ENCODE measurements at places on chromosomes 1 and 21.

DNA sequence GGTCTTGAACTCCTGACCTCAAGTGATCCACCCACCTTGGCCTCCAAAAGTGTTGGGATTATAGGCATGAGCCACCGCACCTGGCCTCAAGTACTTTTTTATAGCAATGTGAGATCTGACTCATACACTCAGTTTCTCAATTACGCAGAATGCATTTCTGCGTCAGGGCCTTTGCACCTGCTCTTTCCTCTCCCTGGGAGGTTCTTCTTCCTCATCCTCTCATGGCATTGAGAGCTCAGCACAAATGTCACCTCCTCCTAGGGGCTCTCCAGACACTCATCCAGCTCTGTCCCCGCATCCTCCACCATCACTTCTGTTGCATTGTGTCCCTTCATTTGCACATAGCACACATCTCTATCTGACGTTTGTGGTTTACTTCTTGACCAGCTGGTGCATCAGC, 418.8 kb downstream of the PTPRU start:
- no peak for DNase-seq

DNA sequence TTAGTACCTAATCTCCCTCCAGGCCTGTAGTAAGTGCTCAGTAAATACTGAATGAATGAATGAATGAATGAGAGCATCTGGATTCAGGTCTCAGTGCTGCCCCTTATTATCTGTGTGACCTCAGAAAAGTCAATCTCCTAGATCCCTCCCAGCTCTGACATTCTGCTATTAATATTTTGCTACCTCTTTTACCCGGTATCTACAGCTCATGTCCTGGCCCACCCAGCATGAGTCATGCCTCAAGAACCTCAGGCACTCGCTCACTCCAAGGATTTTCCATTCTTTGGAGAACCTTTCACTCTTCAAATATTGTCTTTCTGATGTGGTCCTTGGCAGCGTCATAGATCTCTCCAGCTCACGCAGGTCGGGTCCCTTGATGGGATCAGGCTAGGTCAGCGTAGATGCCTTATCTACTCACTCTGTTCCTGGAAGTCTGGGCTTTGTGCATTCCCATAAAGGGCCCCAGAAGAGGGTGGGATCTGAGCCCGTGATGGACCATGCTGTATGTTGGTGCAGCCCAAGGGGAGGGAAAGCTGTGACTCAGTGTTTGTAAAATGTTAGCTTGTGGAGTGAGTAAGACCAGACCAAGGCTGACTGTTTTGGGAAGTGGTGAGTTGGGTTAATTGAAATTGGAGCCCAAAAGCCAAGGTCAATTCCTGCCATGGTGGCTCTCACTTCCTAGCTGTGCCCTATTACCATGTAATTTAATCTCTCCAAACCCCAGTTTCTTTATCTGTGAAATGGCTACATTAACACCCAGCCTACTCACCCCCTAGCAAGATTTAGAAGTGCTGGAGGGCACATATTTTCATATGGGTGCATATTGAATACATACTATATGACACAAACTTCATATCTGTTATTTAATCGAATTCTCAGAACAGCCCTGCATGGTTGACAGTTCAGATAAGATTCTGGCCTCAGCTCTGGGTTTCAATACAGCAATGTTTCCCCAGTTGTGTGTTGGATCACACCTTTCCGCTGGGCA, 214.1 kb upstream of the USP24 start:
- no peak for DNase-seq

- no peak for DNase-seq
Measured at GRCh38 chr21:41836166-41837015, 42.8 kb downstream of the PRDM15 start.

GRCh38 chr1:38852780-38853179, 6.8 kb downstream of the RRAGC start:
- DNase-seq: no peak

Measured in NCI-H2081 (cell line).